Activated CD4-positive, alpha-beta T cell treated with anti-CD3 and anti-CD28 coated beads, Interleukin-2, amount 10 ng/mL, durations not matched to agents 7 days and 5 days (primary cell): ENCODE measurements at places on chromosomes 2 and 18. TPM values are rescaled to one million over a fixed set of nuclear protein-coding genes. Genes with fewer than 3 reads are reported as not detected.

DNA sequence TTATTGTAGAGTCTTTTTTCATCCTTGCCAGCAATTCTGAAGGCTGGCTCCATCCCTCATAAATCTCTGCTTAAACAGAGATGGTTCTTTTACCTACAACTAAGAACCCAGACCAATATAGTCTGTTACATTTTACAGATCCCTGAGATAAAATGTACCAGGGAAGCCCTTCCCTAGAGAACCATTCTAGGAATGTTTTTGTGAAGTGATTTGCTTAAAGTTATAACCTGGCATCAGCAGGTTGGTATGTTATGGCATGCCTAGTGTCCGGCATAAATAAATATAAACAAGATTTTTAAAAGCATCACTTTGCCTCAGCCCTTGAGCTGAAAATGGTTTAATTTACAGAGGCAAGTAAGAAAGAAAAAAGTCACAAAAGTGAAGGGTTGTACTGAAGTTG, 18.5 kb upstream of the NPAS2 start:
- no peaks in the 10 kb centered on the region for H3K36me3 ChIP-seq
- H3K27me3 ChIP-seq: peaks cover 1% of the 10 kb centered on the region
- no peaks in the 10 kb centered on the region for H3K4me1 ChIP-seq
- no peak overlapping the region for H3K4me3 ChIP-seq

DNA sequence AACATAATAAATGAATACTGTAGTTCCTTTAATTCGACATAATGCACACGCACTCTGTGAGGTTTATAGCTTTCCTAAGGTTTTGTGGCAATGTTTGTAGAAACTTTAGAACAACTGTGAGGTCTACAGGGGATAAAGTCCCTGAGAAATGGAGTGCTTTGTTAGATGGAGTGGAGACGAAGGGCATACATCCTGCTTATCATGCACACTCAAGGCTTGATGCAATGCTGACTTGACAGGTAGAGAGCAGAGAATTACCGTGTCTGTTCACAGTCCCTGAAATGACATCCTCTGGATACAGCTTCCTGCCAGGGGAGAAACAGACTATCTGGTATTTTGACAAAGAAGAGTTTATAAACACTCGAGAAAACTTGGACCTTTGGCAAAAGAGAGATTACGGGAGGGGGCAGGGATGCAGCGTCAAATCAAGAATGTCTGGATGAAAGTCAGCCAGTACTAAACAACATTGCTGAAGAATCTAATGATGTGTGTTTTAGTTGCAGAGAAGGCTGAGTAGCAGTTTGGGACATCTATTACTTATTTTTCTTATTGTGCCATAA, 766.9 kb upstream of the ZEB2 start:
- H3K4me3 ChIP-seq: no peak overlapping the region
- no peak for DNase-seq
- no peak overlapping the region for H3K27ac ChIP-seq
- no peaks in the 10 kb centered on the region for H3K36me3 ChIP-seq
- peaks cover 27% of the 10 kb centered on the region for H3K27me3 ChIP-seq

GRCh38 chr18:38007676-38008330, 442.2 kb upstream of the CELF4 start:
- no peak for DNase-seq
- H3K27me3 ChIP-seq: no peaks in the 10 kb centered on the region
- H3K4me3 ChIP-seq: no peak overlapping the region
- no peaks in the 10 kb centered on the region for H3K36me3 ChIP-seq

- H3K36me3 ChIP-seq: no peaks in the 10 kb centered on the region
- H3K27me3 ChIP-seq: no peaks in the 10 kb centered on the region
- no peak for DNase-seq
- H3K4me1 ChIP-seq: no peaks in the 10 kb centered on the region
- no peak overlapping the region for H3K4me3 ChIP-seq
- no peak overlapping the region for H3K27ac ChIP-seq
Measured at GRCh38 chr2:16855183-16855582, 189.5 kb upstream of the CYRIA start.

CFC1 gene
- total RNA-seq: not detected

ANKRD62 gene
- not detected for total RNA-seq

CASP10 gene
- total RNA-seq: 49.6 TPM
